ENCODE measurements at places on chromosomes 12 and 14.

- DNase-seq = peak; percentile 76
Measured at GRCh38 chr12:116426391-116427136, 132.6 kb upstream of the MAP1LC3B2 start.

- DNase-seq = no peak
Measured at GRCh38 chr12:113823016-113823415, 143.1 kb downstream of the RBM19 start.

- DNase-seq = no peak
Measured at GRCh38 chr12:28144059-28144458, 46.2 kb upstream of the CCDC91 start.

DNA sequence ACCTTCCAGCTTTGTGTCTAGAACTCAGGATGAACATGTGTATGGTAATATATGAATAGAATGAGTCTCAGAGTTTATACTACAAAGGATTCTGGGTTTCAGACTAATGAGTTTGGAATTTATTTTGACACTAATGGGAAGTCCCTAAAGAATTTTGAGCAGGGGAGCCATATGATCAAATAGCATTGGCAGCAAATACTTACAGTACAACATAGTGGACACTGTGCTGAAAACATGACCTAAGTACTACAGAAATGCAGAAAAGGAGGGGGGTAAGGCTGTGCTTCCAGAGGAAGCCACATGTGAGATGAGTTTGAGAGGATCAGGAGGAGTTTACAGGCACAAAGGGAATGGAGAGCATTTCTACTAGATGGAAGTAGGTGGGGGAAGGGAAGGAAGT is 225.8 kb downstream of the C12orf42 start:
- DNase-seq = peak; percentile 3

DNA sequence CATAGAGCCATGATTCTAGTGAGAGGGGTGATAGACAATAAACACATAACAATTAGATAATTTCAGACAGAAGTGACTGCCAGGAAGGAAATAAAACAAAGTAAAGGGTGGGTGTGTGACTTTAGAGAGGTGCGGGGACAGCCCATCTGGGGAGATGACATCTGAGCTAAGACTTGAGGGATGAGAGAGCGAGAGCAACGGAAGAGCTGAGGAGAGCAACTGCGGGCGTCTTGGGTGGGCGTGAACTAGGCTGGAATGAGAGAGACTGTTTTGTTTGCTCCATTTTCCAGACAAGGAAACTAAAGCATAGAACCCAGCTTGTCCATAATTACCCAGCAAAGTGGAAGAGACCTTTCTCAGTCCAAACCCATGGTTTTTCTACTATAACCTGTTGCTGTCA is 25.3 kb downstream of the NRXN3 start:
- no peak for DNase-seq
